ENCODE measurements at places on chromosomes 6 and 20. TPM values are rescaled to one million over a fixed set of nuclear protein-coding genes. Genes with fewer than 3 reads are reported as not detected.

The MYLK2 gene
- total RNA-seq = 1.3 TPM

The CLPSL1 gene
- not detected for total RNA-seq

The MEP1A gene
- total RNA-seq = not detected

The PSORS1C2 gene
- total RNA-seq = not detected

The CAGE1 gene
- total RNA-seq = not detected

The PLAGL1 gene
- 29.7 TPM for total RNA-seq

The FAM184A gene
- 5.7 TPM for total RNA-seq

The OPN5 gene
- total RNA-seq = not detected

The C6orf141 gene
- total RNA-seq = 5.0 TPM

The SIRPB1 gene
- total RNA-seq = 5.1 TPM

The BPIFA1 gene
- not detected for total RNA-seq

The GLO1 gene
- total RNA-seq = 118 TPM

The CST5 gene
- total RNA-seq = not detected

The GRIK2 gene
- 16.2 TPM for total RNA-seq

The CPNE5 gene
- total RNA-seq = 2.0 TPM

The ULBP1 gene
- total RNA-seq = not detected

The CLPSL2 gene
- total RNA-seq = not detected
